Caki2 (cell line): ENCODE measurements at places on chromosomes 12 and 14. TPM values are rescaled to one million over a fixed set of nuclear protein-coding genes. Genes with fewer than 3 reads are reported as not detected.

- DNase-seq: peak; percentile 55
Observed at GRCh38 chr12:8108808-8109398, 14.5 kb upstream of the CLEC4A start.

- no peak for DNase-seq
Observed at GRCh38 chr12:29769162-29769858, 14.4 kb downstream of the TMTC1 start.

DNA sequence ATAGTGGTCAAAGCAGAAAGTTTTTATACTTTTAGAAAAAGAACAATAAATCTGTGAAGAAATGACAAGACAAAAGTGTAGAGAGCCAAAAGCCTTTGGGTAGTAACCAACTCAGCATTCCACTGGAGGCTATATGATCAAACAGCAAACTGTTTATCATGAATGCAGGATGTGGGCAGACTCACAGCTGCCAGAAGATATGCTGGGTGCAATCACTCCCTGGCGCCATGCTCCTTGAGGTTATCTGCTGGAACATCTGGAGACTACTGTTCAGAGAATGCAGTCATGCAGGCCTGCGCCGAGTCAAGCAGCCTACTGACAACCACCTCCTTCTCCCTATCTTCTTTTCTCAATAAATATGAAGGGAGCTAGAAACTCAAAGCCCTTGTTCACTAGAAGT lies 49.0 kb upstream of the SLC8A3 start:
- no peak for DNase-seq

The ACSM4 gene
- not detected in 2 replicates for total RNA-seq

DNA sequence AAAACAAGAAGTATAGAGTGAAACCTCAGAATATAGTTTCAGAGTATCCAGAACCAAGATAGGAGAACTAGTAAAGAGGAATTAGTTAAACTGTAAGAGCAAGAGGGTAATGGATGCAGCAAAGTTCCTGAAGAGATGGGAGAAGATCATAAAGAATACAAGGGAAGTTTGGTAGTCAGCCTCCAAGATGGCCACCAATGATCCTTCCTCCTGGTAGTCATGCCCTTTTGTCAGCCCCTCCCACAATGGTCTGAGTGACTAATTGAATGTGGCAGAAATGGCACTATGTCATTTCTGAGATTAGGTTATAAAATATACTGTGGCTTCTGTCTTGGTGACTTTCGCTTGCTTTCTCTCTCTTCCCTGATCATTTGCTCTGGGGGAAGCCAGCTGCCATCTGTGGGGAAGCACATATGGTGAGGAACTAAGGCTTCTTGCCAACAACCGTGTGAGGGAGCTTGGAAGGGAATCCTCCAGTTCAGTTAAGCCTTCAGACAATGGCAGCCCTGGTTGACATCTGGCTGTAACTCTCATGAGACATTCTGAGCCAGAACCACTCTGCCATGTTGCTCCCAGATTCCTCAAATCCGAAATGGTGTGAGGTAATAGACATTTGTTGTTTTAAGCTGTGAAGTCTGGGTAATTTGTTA lies 55.3 kb upstream of the AMN1 start:
- DNase-seq: no peak

- no peak for DNase-seq
Observed at GRCh38 chr12:9243999-9244649, 35.9 kb upstream of the PZP start.

GRCh38 chr12:71216725-71217579 lies 59.2 kb upstream of the TSPAN8 start:
- DNase-seq: peak; percentile 52

DNA sequence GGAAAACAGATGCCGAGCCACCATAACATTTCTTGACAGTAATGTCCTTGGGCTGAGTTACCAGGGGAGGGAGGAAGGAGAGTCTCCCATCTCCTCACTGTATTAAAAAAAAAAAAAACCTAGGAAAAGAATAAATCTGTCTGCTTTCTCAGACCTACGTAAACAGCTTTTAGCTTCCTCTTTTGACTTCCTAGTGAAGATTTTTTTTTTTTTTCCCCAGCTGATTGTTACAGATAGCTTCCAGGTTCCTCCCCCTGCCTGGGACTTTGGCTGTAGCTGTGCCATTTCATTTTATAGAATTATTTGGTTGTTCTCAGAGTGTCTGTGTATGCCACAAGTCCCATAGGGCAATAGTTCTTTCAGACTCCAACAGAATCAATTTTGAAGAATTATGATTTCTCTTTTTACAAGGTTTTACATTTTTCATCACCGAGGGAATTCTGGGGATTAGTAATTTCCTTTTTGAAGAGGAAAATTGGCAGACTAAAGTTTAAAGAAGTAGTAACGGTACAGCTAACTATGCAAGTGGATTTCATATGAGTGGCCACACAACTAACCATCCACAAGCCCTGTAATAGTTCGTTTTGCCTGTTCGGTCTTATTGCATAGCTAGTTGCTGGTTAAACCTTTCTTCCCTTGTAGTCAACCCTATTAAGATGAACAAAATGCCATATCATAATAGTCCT lies 23.1 kb upstream of the GNS start:
- DNase-seq: no peak

DNA sequence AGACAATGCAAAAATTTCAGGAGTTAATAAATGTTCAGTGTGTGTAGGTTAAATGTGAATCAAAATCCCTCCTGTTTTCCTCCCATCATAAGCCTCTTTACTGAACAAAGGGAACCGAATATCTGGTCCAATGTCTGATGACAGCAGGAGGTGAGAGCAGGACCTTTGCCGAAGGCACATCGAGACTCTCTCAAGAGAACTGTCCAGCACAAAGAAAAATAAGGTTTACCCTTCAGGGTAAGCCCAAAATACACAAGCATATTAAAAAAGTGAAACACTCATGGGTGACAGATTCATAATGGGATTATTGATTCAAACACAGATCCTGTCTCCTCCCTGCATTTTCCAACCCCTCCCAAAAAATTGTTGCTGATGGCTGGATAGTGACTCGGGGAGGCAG lies 4.2 kb upstream of the VSX2 start:
- no peak for DNase-seq

The PSME2 gene
- 191 and 202 TPM in 2 replicates for total RNA-seq
